ENCODE measurements at places on chromosomes 3 and 15.

DNA sequence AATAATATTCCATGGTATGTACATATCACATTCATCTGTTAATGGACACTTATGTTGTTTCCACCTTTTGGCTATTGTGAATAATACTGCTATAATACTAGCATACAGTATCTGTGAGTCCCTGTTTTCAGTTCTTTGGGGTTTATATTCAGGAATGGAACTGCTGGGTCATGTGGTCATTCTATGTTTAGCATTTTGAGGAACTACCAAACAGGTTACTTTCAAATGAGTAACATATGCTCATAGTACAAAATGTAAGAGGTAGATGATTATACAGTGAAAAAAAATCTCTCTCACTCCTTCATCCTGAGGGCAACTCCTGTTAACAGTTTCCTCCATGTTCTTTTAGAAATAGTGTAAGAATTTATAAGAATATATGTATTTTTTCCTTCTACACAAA is 162.2 kb downstream of the PLD1 start:
- no peak for DNase-seq

- DNase-seq = no peak
Measured at GRCh38 chr3:70000563-70001081, 1.1 kb downstream of the SAMMSON start.

DNA sequence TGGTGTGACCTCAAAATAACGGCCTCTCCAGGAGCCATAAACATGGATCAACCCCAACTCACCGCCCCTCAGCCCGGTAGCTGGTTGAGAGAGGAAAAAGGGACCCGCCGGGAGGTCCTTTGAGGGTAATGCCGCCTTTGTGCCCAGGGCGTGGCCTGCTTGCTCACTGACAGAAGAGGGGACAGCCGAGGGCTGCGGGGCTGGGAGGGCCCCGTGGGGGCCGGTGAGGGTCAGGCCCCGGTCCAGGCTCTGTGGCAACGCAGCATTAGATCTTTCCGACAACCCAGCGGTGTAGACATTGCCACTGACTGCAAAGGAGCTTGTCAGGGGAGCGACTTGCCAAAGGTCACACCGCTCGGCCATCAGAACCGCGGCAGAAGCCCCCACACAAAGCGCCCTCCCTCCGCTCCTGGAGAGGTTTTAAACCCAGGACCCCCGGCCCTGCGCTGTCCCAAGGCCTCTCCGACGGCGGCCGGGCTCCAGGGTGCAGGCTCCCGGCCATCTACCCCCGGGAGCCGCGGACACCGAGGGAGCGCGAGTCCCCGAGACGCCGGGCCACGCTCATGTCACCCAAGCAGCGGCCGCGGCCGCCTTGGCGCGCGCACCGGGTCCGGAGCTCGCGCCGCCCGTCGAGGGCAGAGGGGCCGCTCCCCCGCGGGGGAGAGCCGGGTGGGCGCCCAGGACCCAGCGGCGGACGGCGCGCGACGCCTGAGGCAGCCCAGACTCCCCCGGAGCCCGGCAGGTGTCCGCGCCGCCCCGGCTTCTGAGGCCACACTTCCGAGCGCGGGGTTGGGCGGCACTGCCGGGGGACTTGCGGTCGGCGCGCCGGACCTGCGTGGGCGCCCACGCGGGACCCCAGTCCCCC is 975 bp downstream of the PCSK6 start:
- DNase-seq = no peak

GRCh38 chr3:10925436-10926255 is 66.9 kb upstream of the SLC6A1 start:
- no peak for DNase-seq

- no peak for DNase-seq
Measured at GRCh38 chr15:64687688-64688087, 87.7 kb downstream of the RBPMS2 start.
